ENCODE measurements at places on chromosomes 4 and X.
A peak's percentile ranks its signal among the peaks of the same experiment; 100 is the strongest.

DNA sequence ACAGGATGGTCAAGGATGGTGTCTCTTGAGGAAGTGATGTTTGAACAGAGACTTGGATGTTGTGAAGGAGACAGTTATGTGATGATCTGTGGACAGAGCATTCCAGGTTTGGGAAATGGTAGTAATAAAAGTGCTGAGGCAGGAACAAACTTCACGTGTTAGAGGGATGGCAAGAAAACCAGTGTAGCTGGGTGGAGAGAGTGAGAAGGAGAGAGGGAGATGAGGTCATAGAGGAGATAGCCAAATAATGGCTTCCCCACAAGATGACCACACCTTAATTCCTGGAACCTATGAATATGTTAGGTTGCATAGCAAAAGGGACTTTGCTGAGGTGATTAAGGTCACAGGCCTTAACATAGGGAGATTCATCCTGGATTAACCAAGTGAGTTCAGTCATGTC, 75.6 kb upstream of the GPR50 start:
- ATAC-seq = no peak

GRCh38 chr4:140790765-140791164, 34.6 kb upstream of the TBC1D9 start:
- no peak for ATAC-seq

DNA sequence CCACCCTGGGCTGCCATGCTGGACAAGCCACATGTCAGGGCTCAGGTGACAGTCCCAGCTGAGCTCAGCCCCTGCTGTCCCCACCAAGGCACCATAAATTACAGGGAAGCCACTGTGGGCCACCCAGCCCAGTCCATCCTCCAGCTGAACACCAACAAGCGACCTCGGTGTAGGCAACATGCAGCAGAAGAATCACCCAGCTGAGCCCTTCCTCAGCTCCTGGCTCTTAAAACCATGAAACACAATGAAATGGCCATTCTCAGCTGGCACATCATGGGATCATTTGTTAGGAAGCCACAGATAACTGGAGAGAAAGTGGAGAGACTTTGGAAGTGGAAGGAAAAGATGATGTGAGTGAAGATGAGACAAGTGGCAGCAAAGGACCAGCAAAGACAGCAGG, 23.3 kb upstream of the MAN2B2 start:
- no peak for ATAC-seq

GRCh38 chr4:43607827-43608461, 715.4 kb downstream of the GRXCR1 start:
- ATAC-seq = no peak

DNA sequence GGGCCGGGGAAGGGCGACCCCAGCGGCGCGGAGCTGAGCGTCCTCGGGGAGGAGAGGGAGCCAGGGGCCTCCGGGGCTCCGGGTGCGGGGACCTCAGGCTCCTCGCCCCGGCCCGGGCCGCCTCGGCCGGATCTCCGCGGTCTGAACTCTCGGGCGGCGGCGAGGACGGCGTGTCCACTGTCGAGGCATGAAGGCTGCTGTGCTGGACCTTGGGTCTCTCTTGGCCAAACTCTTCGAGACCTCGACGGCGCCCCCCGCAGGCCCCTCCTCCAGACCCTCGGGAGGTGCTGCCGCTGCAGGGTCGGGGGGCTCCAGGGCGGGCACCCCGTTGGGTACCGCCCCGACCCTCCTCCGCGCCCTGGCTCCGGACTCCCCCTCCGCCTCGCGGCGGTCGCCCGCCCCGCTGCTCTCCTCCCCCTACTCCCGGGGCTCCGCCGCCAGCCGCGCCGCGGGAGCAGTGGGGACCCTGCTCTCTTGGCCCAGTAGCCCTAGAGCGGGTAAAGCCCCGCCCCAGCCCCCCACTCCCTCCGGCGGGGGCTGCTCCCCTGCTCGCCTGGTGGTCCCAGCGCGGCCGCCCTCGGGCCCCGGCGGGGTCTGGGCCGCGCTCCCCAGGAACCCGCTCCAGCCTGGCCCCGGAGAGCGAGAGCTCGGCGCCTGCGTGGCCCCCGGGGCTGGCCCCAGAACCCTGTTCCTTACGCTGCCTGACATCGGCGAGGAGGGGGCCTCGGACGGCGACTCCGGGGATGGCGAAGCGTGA, 564 bp downstream of the FAM149A start:
- ATAC-seq = peak; percentile 42

GRCh38 chrX:43505769-43506168, 150.3 kb upstream of the MAOA start:
- ATAC-seq = no peak

DNA sequence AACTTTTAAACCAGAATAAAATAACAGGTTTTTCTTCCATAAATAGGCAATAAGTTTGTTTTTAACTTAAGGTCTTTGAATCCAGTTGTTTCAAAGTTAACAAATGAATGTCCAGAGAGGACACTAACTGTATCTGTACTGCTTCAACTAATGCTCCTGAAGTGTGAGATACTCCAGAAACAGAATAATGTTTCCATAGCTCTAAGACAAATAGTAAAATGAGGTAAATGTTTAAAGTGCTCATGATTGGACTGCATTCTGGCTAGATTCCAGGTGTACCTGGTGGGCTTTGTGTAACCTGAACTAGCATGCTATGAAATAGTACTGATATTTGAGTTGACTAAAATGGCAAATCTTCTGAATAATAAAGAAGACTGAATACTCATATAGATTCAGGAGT, 51.7 kb downstream of the METTL14 start:
- ATAC-seq = no peak

- no peak for ATAC-seq
Measured at GRCh38 chr4:102466298-102466697, 34.9 kb upstream of the NFKB1 start.

DNA sequence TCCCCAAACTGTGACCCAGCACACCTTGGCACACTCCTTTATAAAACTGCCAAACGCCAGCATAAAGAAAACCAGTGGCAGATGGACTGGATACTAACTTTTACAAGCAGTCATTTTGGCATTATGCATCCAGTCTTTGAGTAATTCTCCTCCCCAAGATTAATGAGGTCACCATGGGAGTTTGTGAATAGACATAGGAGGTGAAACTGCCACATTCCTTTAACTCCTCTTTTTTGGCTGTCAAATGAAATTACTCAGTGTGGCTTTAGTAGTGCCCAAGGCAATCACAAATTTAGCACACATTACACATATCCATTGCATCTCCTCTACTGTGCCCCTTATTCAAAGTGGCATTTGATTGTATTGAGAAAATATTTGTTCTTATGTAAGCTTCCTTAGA, 315.3 kb upstream of the FGF13 start:
- ATAC-seq = no peak

DNA sequence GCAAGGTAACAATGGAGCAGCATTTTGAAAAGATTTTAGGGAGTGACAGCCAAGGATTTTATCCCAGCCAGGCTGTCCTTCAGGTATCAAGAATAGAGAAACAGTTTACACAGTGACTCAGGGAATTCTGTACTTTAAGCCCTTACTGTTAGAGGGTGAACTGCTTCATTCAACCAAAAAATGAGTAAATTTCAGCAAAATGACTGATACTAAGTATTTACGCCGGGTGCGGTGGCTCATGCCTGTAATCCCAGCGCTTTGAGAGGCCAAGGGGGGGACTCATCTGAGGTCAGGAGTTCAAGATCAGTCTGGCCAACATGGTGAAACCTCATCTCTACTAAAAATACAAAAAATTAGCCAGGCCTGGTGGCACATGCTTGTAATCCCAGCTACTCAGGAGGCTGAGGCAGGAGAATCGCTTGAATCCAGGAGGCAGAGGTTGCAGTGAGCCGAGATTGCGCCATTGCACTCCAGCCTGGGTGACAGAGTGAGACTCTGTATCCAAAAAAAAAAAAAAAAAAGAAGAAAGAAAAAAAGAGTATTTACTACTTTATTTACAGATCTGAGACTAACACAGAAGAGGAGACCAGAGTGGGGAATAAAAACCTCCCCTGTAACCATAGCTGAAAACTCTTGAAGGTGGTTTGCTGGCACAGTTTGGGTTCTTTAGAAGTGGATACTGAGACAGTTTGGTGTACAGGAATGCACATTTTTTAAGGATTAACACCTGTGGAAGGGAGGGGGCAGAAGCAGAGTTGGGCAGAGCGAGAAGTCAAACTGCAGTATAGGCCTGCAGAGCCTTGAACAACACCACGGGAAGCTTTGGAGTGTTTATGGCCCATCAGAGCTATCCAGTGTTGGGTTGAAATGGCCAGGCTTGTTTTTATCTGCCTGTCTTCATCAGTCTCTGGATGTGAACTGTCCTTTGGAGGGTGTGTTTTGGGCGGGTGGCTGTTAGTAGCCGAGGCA, 40.5 kb downstream of the TMEM131L start:
- no peak for ATAC-seq

- no peak for ATAC-seq
Measured at GRCh38 chrX:110104078-110104477, 101.2 kb downstream of the TMEM164 start.

DNA sequence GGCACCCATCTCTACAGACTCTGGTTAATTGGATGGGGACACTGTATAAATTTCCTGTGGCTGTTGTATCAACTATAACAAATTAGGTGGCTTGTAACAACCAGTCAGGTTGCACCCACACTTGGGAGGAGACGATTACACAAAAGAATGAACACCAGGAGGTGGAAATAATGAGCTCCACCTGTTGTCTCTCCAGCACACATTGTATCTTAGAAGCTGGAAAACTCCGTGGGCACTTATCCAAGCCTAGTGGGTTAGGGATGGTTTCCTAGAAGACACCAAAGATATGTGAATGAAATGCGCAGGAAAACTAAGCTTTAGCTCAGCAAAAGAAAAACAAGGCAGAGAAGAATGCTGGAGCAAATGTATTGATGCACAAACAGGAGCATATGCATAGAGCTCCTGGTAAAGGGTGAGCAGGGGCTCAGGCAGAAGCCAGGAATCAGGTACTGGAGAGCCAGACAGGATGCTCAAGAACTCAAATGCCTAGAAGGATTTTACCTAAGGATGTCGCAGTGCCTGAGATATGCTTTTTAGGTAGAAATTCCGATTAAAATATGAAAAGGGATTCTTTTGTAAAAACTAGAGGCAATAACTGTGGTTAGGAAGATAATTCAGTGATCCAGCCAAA, 111.7 kb downstream of the GALNTL6 start:
- ATAC-seq = no peak

- no peak for ATAC-seq
Measured at GRCh38 chr4:53306729-53307128, 59.1 kb downstream of the SCFD2 start.

DNA sequence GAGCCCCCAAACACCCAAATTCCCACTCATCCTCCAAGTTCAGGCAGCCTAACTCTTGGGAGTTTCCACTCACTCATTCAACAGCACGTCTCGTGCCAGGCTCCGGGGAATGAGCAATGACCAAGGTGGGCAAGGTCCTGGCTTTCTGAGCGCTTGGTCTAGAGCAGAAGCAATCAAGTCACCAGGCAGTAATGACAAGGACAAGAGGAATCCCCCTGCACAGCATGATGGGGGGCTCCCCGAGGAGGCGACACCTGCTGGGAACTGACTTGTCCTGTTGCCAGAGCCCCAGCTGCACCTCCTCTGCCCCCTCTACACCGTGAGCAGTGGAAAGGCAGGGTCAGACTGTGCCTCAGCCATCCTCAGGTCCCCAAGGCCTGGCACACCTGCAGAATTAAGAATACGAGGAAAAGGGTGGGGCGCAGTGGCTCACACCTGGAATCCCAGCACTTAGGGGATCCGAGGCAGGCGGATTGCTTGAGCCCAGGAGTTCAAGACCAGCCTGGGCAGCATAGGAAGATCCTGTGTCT, 25.7 kb upstream of the MRFAP1 start:
- ATAC-seq = no peak

GRCh38 chr4:41878170-41878969, 56.9 kb upstream of the TMEM33 start:
- no peak for ATAC-seq

DNA sequence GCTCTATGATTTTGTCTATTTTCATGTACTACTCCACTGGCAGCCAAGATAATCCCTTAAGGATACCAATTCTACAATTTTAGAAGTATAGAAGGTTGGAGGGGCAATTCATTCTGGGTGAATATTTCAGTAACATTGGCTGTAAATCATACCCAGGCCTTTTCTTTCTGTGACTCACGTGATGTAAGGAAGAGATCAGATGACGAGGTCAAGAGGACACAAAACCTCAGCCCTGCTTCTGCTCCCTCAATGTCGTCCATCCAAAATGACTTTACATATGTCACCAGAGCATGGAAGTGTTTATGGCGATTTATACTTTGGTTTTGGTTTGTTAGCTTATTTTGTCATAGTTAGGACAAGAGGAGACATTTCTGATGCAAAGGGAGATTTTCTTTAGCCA, 70.7 kb upstream of the SLC4A4 start:
- no peak for ATAC-seq

GRCh38 chr4:968621-969394, 4.6 kb downstream of the DGKQ start:
- no peak for ATAC-seq

- no peak for ATAC-seq
Measured at GRCh38 chrX:24965372-24965771, 50.4 kb downstream of the ARX start.

GRCh38 chr4:177256950-177257349, 52.7 kb upstream of the NEIL3 start:
- ATAC-seq = no peak

DNA sequence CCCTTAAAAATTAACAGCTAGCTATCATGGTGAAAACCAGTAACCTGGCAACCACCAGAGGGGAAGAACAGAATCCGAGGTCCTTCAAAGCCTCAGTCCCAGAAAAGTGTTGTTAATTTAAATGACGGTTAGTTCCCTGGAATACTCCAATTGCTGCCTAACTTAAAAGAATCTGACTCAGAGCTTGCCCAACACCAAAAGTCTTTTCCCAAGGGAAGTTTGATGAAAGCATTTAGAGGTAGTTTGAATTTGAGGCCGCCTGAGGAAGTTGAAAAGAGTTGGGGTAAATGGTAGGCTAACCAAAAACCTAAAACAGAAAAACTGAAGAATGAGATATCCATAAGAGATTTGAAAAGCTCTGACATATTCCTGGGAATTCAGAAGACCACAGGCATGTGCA, 46.6 kb downstream of the IL13RA2 start:
- ATAC-seq = no peak

- ATAC-seq = no peak
Measured at GRCh38 chr4:172680691-172681090, 487.9 kb upstream of the GALNT7 start.

DNA sequence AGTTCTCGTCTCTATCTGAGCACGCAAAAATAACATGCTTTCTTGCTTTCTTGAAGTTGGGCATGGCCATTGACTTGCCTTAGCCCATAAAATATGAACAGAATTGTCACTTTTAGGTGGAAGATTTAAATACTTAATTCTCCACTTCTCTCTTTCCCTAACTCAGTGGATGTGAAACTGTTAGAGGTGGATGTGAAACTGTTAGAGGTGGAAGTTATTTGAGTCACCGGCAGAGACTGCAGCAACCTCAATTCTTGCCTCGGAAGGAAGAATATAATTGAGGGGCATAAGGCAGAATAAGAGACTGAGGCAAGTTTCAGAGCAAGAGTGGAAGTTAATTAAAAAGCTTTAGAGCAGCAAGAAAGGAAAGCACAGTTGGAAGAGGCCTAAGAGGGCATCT, 2.8 kb upstream of the PARM1 start:
- no peak for ATAC-seq

GRCh38 chr4:121277194-121278105, 103.4 kb downstream of the QRFPR start:
- no peak for ATAC-seq

All from activated T-helper 17 cell treated with anti-CD3 and anti-CD28 coated beads, Interleukin-2, amount 50 U/mL, for 72 hours (primary cell).